Activated T-cell treated with anti-CD3 and anti-CD28 coated beads, Interleukin-2, amount 50 U/mL, for 4 hours (primary cell): ENCODE measurements at places on chromosomes 7 and 10. TPM values are rescaled to one million over a fixed set of nuclear protein-coding genes. Genes with fewer than 3 reads are reported as not detected.

DNA sequence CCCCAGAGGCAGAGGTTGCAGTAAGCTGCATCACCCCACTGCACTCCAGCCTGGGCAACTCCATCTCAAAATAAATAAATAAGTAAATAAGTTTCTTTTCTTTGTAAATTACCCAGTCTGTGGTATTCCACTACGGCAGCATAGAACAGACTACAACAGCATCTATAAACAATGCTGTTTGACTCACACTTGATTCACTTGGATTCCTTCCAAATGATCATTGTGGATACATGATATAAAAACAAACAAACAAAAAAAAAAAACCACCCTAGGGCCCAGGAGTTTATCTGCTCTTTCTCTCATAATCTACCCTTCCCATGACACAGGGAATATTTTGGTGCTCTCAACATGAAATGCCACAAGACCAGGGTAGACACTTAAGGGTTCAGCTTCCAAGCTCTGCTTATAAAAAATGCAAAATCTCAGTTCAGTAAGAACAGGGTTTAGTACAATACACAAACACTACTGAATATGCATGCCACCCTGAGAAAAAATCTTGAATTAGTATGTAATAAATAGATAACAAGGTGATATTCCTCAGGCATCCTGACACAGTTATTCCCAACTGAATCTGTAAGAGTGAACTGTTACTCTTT, 200.9 kb downstream of the FAM107B start:
- no peak for DNase-seq

- no peak for DNase-seq
Measured at GRCh38 chr10:22701132-22701826, 13.1 kb downstream of the PIP4K2A start.

DNA sequence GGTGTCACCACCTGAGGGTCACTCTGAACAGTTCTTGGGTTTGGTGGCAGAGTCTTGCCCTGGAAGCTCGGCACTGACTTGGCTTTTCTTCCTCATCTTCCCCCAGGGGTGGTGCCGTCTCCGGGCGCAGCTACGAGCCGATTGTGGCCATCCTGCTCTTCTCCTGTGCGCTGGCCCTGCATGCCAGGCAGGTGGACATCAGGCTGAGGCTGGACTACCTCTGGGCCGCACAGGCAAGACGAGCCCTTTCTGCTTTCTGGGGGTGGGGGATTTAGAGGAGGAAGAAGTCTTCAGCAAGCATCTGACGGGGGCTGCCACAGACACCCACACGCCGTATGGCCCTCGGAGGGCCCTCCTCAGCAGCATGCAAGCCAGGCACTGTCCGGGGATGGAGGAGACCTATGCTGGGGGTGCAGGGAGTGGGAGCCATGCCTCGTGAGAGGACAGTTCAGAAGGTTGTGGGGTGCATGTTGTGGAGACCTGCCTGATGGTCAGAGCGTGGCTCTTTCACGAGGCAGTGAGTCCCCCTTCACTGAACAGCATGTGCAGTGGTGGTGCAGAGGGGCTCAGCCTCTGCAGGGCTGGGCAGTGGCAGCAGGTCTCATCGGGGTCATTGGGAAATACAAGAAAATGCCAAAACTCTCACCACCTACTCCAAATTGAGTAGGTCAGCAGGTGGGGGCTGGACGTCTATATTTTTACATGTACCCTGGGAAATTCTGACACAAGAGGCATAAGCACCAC, 112.4 kb downstream of the ADCY1 start:
- no peak for DNase-seq

GRCh38 chr7:28626624-28627262, 214.4 kb downstream of the CREB5 start:
- DNase-seq = no peak

DNA sequence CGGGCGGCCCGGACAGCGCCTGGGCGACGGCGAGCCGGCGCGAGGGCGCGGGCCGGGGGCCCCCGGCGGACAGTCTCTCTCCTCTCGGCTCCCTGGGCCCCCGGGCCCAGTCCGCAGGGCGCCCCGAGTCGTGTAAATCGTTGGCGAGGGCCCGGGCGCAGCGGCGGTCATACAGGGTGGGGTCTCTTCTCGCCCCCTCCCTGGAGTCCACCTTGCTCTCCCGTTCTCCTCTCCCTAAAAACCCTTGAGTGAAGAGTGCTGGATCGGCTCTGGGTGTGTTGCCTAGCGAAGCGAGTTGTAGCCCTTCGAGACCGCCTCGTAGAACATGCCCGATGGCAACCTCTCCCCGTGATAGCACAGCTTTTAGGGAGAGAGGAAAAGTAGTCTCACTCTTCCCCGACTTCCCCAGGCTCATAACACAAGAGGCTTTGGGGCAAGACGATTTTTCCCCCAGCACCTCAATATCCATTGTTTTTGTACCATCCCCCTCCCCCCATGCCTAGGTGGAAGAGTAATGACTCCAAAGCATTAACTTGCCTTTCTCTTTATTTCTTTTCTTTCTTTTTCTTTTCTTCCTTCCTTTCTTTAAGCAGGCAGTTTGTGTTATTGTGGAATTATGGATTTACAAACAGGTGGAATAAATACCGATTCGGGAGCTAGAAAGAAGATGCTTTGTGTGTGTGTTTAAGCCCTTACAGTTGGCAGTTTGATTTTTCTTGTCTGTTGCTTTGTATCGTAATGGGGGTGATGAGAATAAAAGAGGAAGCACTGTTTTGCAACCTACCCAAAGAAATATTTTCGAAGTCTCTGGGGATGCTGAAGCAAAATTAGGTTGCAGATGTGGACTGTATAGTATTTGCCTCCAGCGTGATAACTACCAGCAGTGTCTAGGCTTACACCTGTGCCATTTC, 822 bp downstream of the SHOC2 start:
- no peak for DNase-seq

GRCh38 chr7:33714208-33714607, 191.1 kb upstream of the BMPER start:
- no peak for DNase-seq

DNA sequence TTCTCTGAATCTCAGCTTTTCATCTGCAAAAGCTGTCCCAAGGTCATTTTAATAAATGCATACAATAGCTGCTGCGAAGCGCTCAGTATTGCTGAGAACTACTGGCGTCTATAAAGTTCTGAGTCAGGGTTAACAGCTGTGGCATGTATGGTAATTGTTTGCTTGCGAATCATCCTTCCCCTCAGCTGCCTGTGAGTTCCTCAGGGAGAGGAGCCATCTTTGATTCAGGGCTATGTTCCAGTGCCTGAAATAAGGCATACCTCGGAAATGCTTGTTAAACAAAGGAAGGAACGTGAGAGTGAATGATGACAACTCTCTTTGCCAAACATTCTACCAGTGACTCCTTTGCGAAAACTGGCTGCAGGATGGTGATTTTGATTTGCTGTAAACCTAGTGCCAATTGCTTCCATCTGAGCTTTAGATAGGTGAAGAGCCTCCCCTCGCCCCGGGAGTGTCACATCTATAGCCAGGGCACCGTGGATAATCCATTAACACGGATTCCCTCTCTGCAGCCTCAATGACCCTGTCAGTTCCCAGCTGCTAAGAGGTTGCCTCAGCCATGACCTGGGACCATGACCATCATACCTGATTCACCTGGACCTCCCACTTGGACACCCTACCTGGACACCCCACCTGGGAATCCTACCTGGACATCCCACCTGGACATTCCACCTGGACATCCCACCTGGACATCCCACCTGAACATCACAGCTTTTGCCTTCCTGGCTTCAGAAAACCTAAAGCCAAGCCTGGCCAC, 39.6 kb downstream of the GPRIN2 start:
- DNase-seq = no peak

DNA sequence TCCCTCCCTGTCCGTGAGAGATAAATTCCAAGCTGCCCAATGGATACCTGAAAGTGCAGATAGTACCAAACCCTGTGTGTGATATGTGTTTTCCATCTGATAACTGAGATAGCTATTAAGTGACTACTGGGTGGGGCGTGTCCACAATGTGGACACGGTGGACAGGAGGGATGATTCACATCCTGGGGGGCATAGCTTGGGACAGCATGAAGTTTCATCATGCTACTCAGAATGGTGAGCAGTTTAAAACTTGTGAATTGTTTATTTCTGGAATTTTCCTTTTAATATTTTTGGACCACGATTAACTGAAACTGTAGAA, 158.6 kb downstream of the CREB5 start:
- DNase-seq = no peak

DNA sequence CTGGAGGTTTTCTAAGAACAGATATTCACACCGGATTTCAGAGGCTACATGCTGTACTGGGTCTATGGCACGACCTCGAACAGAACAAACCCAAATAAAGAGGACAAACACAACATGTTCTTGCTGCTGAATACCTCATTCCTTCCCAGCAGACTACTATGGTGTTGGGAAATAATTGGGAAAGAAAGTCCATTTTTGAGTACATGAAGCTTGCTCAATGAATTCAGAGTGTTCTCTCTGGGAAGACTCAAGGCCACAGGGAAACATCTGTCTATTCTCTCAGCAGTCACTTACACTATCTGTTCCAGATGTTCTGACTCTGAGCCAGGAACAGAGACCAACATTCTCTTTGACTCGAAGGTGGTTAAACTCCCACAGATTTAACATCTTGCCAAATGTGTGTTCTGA, 30.9 kb downstream of the LAMB1 start:
- DNase-seq = no peak

DNA sequence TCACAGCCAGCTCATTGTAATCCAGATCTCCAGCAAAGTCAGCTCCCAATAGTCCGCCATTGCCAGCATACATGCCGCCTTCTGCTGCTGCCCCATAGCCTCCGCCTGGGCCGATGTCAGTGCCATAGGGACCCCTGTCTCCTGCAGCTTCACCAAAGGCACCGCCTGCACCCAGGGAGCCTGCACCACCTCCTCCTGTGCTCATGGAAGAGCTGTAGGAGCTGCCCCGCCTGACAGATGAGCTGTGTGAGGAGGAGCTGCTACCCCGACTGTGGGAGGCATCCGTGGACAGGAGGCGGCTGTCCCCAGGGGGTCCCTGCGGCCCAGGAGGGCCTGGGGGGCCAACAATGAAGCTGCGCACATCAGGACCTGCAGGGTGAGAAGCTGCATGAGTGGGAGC, 51.7 kb downstream of the COL17A1 start:
- DNase-seq = no peak

DNA sequence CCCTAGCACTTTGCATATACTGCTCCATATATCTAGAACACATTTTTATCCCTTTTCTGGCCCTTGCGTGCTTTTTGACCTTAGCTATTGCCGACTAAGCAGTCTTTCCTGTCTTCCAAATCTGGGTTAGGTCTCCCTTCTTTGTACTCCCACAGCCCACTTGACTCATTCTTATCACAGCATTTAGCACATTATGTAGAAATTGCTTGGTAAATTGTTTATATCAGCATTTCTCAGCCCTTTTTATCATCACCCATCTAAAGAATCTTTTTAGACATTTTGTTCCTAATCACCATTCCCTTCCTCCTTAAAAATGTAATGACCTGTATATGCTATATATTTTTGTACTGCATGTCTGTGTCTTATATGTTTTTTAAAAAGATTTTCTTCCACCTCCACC, 101.7 kb downstream of the SDHAF3 start:
- DNase-seq = no peak

DNA sequence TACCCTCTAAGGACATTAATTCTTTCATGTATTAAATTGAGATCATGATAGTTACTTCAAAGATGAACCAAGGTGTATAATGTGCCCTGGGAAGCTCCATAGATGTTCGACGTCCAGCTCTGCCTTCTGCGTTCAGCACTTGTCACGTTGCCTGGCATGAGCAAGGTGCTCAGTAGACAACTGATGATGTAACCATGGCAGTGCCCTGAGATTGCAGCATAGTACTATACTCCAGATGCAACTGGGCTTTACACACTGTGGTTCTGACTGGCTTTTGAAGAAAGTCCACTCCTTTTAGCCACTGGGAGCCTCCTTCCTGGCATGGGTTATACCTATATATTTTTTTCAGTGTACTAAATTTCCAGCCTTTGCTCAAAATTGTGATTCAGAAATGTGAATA, 355.8 kb upstream of the SORCS1 start:
- DNase-seq = no peak

DNA sequence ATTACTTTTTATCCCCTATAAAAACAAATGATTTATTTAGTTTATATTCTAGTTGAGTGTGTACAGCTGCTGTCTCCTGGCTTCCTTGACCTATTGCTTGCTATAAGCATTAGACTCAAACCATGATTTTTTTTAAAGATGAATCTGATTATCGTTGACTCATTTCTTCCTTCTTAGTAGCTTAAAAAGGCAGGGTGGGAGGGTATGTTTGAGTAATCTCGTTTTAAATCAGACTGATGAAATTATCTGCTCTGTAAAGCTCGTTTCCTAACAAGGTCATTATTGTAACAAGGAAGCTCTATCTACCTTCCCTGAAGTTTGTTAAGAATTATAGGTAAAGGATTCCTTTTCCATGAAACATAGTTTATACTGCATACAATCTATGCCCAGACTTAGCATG, 276.3 kb upstream of the KCND2 start:
- DNase-seq = no peak

The CALHM1 gene
- total RNA-seq = not detected

The WEE2 gene
- not detected for total RNA-seq

The TAS2R4 gene
- total RNA-seq = 0.20 TPM
